Stimulated activated CD8-positive, alpha-beta memory T cell treated with anti-CD3 and anti-CD28 coated beads, Interleukin-4, amount 100 ng/mL, for 48 hours (primary cell): ENCODE measurements at places on chromosomes 5 and 9.

DNA sequence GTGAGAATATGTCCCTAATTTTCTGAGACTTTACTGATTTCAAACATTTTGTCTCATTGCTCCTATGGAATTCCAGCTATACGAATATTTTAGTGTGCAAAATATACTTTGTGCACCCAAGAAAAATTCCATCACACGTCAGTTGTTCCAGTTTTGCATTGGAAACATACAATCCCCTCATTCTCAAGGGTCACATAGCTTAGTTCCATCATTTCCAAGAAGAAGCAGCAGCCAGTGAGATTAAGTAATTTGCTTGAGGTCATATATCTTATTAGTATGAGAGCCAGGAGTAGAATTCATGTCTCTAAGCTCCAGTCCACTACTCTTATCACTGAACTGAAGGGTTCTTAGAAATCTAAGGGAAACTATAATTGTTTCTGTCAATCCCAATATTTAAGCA, 746.7 kb upstream of the C9orf72 start:
- DNase-seq = no peak

DNA sequence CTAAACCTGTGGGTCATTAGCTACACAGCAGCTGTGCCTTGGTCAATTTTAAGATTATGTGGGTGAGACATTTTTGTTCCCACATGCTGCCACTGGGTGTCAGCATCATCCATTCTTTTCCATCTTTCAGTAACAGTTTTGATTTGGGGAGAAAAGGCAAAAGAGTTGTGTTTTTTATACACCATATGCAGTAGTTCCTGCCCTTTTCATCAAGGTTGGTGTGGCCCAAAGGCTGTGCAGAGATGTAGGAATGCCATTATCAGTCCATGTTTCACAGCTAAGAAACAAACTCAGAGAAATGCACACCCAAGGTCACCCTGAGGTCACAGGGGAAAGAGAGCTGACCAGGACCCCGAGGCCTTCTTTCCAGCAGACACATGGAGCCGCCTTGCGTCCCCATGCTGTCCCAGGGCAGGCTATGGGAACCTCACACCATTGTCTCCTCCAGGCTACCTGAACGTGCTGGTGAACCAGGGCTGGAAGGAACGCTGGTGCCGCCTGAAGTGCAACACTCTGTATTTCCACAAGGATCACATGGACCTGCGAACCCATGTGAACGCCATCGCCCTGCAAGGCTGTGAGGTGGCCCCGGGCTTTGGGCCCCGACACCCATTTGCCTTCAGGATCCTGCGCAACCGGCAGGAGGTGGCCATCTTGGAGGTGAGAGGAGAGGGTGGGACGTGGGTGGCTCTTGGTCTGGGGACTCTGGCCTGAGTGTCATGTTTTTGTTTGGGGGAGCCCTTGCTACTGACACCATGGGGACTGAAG, 27.8 kb upstream of the GRPEL2 start:
- no peak for DNase-seq

GRCh38 chr5:179833056-179833708, 12.5 kb downstream of the SQSTM1 start:
- no peak for DNase-seq

- no peak for DNase-seq
Observed at GRCh38 chr9:126617003-126617822, 3.5 kb downstream of the LMX1B start.

- DNase-seq = no peak
Observed at GRCh38 chr9:99069546-99069945, 35.4 kb upstream of the TGFBR1 start.

DNA sequence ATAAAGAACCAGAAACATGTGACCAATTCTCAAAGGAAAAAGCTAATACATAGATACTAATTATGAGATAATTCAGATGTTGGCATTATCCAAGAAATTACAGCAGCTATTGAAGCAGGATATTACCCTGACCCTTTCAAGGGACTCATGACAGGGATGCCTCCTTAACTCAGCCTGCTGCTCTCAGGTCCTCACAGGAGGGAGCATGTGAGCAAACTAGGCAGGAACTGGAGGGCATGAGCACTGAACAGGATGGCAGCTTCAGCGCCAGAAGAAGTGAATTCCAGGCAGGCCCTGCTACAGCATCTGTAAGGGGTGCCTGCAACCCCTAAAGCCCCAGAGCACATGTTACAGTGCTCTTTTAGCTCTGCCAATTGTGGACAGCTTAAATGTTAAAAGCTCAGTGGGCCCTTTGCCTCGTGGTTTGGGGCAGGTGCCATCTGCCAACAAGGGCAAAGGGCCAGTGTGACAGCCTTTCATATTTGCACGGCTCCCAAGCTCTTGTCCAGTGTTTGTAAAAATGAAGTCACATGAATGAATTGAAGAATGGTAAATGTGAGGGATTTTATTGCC, 464.7 kb upstream of the COX7C start:
- no peak for DNase-seq
